ENCODE measurements at places on chromosomes 11 and 22.

DNA sequence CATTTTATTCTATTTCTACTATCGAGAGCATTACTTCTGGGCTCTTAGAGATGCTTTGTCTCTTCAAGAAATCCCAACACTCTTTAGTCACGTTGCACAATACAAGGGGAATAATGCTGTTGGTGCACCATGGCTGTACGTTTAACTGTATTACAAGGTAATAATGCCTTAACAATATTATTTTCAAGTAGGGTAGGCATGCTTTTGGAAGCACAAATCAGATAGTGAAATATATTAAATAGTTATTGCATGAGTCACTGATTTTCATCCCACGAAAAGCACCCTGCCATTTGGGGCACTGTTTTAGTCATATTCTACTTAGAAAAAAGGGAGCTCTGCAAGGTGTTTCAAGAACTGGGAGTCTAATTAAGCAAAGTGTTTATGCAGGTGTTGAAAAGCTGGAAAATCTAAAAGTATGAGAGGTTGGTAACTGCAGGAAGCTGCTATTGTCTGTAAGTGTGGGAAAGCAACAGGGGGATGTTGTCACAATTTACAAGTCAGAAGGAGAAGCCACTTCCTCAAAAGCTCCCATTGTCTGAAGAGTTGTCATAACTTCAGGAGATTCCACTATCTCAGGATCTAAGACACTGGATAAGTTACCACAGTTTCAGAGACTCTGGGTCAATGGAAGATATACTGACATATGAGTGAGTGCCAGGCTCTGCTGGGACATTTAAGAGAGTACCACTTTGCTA lies 218.2 kb downstream of the JRKL start:
- no peak for DNase-seq

GRCh38 chr22:46193898-46194310 lies 43.6 kb downstream of the PPARA start:
- no peak for DNase-seq

DNA sequence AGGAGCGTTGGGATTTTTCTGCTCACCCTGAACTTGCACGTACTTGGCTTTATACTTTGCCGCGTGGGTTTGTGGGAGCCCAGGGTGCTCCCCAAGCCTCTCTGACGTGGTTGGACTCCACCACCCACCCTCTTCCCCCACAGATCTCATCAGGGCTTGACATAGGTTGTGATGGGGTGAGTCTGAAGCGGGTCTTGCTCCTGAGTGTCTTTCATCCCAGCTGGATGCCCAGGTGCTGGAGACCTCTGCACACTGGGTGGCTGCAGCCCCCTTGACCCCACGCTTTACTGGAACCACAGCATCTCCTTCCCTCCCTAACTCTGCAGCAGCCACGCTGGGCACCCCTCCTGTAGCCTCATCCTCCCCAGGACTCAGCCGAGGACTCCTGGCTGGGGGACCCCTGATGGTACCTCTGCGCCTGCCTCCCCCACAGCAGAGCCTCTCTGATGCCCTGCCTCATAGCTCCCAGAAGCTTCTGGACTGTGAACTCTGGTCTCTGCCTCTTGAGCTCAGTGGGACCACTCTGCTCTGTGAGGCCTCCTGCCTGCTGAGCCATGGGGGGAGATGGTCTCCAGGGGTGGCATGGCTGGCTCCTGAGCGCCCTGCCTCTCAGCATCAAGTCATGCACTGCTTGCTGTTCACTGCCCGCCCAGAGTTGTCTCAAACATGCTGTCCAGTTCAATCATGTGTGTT lies 45.2 kb downstream of the MYEOV start:
- no peak for DNase-seq

- no peak for DNase-seq
Measured at GRCh38 chr11:95512682-95513081, 276.9 kb downstream of the FAM76B start.

GRCh38 chr11:47000033-47000432 lies 63.5 kb downstream of the CSTPP1 start:
- DNase-seq, result no peak

DNA sequence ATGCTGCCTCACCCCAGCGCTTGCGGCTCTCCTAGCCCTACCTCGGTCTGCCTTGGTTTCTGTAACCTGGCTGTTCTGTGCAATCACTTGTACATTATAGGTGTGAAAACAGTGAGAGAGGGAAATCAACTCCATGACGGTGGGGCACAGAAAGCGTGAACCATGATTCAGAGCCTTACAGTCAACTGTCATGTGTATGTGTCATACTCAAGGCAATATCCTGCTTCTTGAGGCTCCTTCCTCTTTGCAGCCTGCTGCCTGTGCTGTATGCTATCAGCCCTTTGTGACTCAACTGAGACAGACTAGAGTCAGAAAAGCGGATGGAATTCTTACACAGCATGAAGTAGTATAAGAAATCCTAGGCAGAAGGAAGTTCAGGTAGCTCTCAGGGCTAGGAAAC lies 2.1 kb downstream of the NRIP3 start:
- DNase-seq, result peak; percentile 85

DNA sequence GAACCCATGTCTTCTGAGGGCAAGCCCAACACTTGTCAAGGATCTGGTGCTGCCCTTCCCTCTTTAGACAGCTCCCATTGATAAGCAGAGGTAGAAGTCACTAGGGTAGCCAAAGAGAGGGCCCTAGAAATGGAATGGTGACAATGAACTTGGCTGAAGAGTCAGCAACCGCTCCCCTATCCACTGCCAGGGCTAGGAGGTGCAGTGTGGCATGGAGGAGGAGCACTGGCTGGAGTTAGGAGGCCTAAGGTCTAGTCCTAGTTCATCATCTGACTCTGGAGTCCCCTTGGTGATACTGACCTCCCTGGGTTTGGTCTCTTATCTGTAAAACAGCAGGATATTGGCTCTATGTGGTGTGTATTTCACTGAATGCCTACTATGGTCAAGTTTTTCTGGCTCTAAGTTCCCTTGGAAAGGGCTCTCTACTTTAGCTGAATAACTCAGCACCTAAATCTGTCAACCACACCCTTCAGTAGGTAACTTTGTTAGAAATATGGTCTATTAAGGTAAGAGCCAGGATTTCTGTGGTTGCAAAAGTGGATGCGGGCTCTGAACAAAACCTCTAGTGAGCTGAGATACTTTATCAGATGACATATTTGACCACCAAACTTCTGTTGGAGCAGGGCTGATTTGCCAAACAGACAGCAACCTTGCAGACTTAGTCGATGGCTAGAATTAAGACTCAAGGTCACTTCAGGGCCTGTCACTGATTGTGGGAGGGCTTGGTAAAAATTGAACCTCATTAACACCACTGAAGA lies 10.5 kb downstream of the TIMP3 start:
- DNase-seq, result no peak

DNA sequence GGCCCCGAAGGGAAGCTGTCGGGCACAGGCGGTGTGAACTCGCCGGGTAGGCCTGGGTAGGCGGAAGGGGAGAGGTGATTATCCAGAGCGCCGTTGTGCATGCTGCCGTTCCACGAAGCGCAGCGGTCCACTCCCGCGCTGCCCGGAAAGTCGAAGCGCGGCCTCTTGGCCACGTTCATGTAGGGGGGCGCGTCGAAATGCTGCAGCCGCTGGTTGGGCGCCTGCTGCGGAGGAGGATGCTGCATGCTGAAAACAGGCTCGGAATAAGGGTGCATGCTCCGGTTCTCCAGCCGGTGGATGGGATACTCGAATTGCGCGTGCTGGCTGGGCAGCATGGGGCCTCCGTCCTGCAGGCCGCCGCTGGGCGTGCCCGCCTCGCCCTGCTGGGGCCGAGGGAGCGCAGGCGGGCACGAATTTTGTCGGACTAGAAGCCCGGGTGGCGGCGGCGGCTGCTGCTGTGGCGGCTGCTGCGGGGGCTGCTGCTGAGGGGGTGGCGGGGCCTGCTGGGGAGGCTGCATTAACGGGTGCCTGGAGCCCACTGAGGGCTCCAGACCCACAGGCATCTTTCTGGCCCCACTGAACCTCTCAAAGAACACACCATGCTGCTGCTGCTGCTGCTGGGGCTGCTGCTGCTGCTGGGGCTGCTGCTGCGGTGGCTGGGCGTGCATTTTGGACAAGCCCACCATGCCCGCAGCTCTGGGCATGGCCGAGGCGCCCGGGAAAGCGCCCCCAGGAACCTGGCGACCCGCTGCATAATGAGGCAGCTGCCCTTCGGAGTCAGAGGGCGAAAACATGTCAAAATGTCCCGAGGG lies 2.3 kb downstream of the MN1 start:
- DNase-seq, result no peak

DNA sequence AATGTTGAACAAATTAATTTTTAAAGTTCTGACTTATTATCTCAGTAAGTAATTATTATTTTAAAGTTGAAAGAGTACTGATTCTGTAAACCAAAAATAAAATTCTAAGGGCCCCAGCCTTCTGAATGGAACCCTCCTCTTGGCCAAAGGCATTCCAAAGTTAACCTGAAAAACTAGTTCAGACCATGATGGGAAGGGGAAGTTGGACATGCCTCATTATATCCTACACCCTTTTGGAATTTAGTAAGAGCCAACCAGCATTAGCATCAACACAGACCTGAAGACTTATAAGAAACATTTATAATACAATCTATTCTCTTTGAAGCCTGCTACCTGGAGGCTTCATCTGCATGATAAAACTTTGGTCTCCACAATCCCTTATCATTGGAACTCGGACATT lies 18.9 kb downstream of the LGR4 start:
- no peak for DNase-seq

DNA sequence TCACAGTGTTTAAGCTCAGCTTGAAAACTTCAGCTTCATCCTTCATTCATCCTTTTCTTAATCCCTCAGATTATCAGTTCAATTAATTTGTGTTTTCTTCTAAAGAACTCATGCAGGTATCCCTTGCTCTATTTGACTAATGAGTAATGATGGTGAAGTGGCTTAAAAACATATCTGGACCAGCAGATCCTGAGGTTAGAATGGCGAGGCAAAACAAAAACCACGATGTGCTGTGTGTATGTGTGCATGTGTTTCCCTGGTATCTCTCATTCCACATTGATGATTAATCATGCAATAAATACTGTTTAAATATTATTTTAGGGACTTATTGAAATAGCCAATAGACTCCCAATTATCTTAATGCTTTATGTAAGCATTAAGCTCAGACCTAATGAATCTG lies 437.0 kb downstream of the DYNC2H1 start:
- DNase-seq, result no peak

GRCh38 chr11:110710628-110711381 lies 1.4 kb downstream of the ARHGAP20 start:
- peak; percentile 32 for DNase-seq

- no peak for DNase-seq
Measured at GRCh38 chr11:121328176-121328966, 35.8 kb downstream of the SC5D start.

DNA sequence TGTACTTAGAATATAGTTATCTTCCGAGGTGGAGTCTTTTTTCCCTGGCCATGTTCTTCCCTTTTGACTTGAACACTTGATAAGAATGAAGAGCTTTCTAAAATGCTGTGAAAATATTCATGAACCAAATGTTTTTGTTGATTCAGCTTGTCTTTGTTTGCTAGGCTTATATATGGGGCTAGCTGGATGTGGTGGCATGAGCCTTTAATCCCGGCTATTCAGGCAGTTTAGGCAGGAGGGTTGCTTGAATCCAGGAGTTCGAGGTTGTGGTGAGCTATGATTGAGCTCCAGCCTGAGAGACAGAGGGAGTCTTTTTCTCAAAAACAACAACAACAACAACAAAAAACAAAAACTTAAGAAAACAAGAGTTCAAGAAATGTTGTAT lies 23.1 kb downstream of the CBL start:
- no peak for DNase-seq

GRCh38 chr11:6481924-6482275 lies 599 bp downstream of the TIMM10B start:
- DNase-seq, result no peak

- DNase-seq, result peak; percentile 54
Measured at GRCh38 chr22:37581504-37581903, 1.6 kb upstream of the LGALS2 start.

GRCh38 chr11:38456371-38456770 lies 1858.3 kb upstream of the RAG2 start:
- DNase-seq, result no peak

- DNase-seq, result no peak
Measured at GRCh38 chr22:48147404-48147803, 1385.0 kb downstream of the TBC1D22A start.

- no peak for DNase-seq
Measured at GRCh38 chr11:125408311-125408711, 87.8 kb downstream of the FEZ1 start.

DNA sequence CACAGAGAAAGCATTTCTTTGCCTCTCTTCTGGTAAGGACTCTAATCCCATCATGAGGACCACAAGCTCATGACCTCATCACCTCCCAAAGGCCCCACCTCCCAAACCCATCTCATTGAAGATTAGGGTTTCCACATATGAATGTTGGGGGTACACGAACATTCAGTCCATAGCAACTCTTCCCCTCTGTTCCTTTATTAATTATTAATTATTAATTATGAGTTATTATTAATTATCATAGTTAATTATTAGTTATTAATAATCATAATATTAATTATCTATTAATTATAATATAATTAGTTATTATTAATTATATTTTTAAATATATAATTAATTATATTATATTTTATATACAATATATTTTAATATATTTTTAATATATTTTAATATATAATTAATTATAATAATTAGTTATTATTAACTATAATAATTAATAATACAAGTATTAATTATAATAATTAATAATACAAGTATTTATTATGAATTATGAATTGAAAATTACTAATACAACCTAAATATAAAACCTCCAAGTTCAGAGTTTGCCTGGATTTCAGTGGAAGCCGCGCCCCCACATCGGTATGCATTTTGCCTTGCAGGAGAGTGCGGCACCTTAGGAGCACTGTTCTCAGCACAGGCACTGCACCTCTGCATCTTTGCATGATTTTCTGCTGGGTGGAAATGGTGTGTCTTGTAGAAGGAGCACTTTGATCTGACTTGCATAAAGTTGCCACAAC lies 128.0 kb upstream of the FGF3 start:
- no peak for DNase-seq

GRCh38 chr11:34978236-34979191 lies 62.1 kb downstream of the PDHX start:
- no peak for DNase-seq

DNA sequence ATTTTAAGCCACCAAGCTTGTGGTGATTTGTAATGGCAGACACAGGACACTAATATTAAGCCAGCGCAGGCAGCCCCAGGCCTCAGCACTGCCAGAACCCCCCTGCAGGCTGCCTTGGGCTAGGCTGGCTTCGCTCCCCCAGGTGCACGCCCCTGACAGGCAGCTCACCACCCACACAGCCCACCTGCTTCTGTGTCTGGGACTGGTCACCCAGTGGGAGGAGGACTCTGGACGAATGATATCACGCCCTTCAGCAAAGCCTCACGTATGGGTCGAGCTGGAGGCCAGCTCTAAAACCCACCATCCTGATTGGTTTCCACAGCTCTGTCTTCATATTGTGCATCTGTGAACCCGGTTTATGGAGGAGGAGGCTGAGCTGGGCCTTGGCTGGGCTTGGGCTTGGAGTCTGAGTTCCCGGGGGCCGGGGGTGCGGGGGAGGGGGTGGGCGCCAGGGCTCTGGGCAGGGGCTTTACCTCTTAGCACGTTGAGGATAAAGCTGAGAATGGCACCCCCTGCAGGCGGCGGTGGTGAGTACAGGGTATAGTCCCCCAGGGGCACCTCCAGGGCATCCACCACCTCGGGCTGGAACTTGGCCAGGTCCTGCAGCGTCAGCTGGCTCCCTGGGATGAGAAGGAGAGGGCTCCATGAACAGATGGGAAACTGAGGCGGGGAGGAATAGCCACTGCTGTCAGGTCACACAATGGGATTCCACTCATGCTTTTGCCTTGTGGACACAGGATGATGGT lies 13.8 kb downstream of the GGT5 start:
- DNase-seq, result peak; percentile 77
